ENCODE measurements at places on chromosomes 13 and 19.

GRCh38 chr13:99977334-99977911, 4.2 kb upstream of the ZIC2 start:
- no peak overlapping the region for H3K27ac ChIP-seq
- H3K36me3 ChIP-seq, result no peaks in the 10 kb centered on the region
- peaks cover 100% of the 10 kb centered on the region for H3K27me3 ChIP-seq
- peaks cover 22% of the 10 kb centered on the region for H3K4me1 ChIP-seq
- H3K4me3 ChIP-seq, result no peak overlapping the region
- DNase-seq, result no peak

DNA sequence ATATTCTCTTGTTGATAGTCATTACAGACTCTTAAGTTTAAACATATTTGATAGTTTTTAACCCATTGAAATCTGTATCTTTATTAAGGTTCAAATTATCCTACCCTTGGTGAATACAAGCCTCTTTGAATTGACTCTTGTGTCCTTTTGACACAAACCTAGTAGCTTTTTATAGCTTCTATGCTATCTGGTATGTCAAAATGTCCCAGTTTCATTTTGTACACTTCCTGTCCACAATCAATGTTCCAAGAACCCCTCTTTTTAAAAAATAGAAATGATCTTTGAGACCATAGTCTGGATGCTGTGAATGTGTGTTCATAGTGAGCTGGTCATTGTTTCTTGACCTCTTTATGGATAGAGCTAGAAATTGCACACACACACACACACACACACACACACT, 39.2 kb upstream of the FGF14 start:
- H3K4me3 ChIP-seq, result no peak overlapping the region
- no peaks in the 10 kb centered on the region for H3K4me1 ChIP-seq
- no peaks in the 10 kb centered on the region for H3K27me3 ChIP-seq
- no peaks in the 10 kb centered on the region for H3K36me3 ChIP-seq

DNA sequence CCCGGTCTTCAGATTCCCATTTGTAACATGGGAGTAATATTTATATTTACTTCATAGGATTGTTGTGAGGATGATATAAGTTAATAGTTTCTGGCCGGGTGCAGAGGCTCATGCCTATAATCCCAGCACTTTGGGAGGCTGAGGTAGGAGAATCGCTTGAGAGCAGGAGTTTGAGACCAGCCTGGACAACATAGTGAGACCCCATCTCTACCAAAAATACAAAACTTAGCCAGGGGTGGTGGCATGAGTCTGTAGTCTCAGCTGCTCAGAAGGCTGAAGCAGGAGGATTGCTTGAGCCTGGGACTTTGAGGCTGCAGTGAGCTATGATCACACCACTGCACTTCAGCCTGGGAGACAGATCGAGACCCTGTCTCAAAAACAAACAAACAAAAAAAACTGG, 11.2 kb downstream of the CATSPERG start:
- H3K4me1 ChIP-seq, result no peaks in the 10 kb centered on the region
- no peaks in the 10 kb centered on the region for H3K27me3 ChIP-seq
- no peak overlapping the region for H3K4me3 ChIP-seq
- DNase-seq, result no peak

DNA sequence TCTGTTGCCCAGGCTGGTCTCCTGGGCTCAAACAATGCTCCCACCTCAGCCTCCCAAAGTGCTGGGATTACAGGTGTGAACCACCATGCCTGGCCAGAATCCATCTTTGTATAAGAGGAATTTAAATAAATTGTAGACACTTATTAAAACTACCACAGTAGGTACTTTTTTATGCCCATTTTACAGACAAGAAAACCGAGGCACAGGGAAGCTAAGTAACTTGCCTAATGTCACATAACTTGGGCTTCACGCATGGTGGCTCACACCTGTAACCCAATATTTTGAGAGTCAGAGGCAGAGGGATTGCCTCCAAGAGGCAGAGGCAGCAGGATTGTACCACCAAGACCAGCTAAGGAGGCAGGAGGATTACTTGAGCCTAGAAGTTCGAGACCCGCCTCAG, 22.7 kb upstream of the CALM3 start:
- H3K27me3 ChIP-seq, result no peaks in the 10 kb centered on the region
- no peak overlapping the region for H3K27ac ChIP-seq
- no peak for DNase-seq
- H3K36me3 ChIP-seq, result no peaks in the 10 kb centered on the region

DNA sequence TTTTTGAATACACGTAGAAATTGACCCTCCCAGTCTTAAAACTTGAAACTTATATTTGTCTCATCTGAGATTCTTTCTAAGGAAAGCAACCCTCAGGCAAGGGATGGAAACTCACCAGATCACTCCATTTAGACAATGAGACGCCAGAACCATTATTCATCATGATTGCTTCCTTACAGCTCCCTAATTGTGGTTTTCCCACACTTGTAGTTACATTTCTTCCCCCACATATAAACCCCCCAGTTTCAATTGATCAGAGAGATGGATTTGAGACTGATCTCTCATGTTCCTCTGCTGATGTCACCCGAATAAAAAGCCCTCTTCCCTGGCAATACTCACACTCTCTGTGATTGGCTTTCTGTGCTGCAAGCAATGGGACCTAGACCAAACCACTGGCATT, 197.9 kb upstream of the STARD13 start:
- no peak overlapping the region for H3K27ac ChIP-seq
- H3K4me3 ChIP-seq, result no peak overlapping the region
- DNase-seq, result no peak
- no peaks in the 10 kb centered on the region for H3K27me3 ChIP-seq

DNA sequence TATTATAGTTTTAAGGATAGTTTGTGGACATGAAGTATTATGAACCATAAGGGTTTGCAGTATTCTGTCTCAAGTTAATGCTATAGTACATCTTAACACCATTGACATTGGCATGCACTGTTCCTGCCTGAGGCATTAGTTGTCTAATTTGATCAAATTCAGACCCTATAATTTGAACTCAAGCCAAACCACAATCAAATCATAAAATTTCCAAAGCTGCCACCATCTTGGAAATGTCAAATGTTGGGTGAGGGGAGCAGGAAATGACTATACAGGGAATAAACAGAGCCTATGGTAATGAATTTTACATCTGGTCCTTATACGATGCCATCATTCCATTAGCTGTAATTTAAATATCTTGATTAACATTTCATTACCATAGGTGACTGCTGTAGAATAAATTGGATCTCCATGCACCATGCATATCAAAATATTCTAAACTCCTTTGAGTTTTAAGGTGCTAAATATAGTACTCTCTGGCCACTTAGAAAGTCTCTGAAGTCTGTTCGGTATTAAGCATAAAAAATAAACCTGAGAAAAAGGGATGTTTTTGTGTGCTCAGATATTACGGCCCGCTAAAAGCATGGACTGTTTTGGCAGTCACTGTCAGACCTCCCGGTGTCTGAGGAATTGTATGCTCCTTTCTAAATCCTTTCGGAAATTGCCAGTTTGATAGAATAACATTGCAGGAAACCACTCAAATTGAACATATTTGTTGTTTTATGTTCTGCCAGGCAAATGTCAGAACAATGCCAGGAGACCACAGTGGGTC, 257.7 kb downstream of the SPRY2 start:
- peaks cover 19% of the 10 kb centered on the region for H3K4me1 ChIP-seq
- H3K27me3 ChIP-seq, result no peaks in the 10 kb centered on the region
- no peak overlapping the region for H3K4me3 ChIP-seq
- peak overlapping the region; percentile 20 for H3K27ac ChIP-seq
- DNase-seq, result no peak

DNA sequence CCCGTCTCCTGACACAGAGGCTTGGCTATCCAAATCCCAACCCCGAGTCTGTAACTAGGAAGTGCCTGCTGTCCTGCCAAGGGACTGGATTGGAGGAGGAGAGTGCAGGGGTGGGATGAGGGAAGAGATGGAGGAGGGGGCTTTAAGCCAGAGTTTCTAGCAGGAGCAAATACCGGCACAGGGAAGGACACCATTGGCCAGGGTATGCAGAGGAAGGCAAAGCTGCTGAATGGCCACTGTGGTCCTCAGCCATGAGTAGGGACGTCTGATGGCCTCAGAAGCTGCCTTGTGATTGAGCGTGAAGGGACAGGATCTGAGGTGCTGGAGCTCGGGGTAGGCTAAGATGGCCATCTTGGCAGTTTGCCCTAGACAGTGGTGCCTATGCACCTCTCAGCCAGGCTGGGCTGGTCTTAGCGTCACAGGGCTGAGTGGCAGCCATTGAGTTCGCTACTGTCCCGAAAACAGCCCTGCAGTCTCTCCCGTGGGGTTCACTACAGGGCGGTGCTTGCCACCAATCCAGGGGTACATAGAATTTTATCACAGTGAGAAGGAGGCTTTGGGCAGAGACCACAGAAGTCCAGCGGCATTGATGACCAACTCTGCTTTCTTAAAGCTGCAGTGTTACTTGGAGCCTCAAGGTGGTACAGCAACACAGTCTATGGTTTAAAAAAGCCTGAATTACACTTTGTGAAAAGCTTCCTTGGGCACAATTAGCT, 61.8 kb downstream of the AKAP11 start:
- no peaks in the 10 kb centered on the region for H3K4me1 ChIP-seq
- DNase-seq, result no peak
- H3K27me3 ChIP-seq, result no peaks in the 10 kb centered on the region

- no peak overlapping the region for H3K4me3 ChIP-seq
- no peak for DNase-seq
- peaks cover 8% of the 10 kb centered on the region for H3K4me1 ChIP-seq
- no peak overlapping the region for H3K27ac ChIP-seq
- H3K27me3 ChIP-seq, result no peaks in the 10 kb centered on the region
- H3K36me3 ChIP-seq, result no peaks in the 10 kb centered on the region
Observed at GRCh38 chr13:48167866-48168265, 65.1 kb upstream of the ITM2B start.

DNA sequence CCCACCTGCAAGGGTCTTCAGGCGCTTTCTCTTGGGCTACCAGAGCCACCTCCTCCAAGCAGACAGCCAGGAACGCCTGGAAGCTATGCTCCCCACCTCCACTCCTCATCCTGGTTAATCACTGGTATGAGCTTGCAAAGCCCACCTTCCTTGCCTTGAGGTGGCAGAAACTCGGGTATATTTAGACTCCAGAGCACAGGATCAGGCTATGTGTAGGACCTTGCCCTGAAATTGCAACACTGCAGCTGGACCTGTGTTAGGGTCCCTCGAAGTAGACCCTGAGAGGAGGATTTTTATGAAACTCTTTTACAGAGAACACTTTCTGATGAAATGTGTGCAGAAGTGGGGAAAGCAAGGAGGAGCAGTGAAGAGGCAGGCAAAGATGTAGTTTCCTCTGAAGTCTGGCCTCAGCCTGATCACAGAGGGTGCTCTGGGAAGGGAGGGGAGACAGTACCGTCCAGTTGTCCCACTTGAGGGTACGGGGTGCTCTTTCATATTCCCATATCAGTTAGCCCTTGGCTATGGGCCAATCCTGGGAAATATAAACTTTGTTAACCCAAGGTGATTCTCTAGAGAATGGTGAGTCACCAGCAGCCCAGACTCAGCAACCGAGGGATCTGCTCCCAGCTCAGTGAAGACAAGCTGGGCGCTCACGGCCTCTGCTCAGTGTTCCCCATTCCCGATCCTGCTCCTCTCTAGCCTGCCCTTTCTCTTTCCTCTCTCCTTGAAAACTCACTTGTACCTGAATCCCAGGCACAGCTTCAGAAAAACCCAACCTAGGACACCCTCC, 157.9 kb downstream of the UQCRFS1 start:
- no peaks in the 10 kb centered on the region for H3K36me3 ChIP-seq
- H3K4me1 ChIP-seq, result no peaks in the 10 kb centered on the region
- no peak overlapping the region for H3K4me3 ChIP-seq
- no peak overlapping the region for H3K27ac ChIP-seq

DNA sequence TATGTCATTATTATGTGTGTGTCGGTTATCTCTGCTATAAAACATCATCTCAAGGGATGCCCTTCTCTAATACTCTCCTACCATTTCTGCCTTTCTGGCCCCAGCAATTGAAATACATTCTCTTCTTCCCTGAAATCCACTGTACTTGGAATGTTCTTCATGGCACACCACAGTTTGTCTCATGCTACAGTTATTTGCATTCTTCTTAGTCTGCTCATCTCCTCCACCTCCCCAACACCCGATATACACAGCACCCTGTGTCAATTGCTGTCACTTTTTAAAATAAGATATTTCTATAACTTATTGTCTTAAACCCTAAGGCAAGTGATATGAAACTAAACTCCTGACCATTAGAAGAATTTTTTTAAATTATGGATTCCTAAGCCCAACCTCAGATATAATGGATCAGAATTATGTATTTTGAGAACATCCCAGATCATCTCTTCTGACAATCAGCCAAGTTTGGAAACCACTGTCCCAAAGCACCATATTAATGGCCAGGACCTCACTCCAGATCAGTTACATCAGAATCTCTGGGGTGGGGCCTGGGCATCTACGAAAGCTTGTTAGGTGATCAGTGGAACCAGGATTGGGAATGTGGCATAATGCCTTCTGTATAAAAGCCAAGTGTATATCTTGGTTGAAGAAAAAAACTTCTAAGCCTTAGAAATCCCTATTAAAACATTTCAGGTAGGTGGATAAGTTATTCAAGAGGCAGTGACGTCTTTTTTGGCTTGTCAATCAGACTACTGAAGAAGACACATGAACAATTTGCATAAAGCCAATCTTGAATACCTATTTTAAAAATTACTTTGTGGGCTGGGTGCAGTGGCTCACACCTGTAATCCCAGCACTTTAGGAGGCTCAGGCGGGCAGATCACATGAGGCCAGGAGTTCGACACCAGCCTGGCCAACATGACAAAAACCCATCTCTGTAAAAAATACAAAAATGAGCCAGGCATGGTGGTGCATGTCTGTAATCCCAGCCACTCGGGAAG, 30.0 kb upstream of the KBTBD7 start:
- H3K4me3 ChIP-seq, result no peak overlapping the region
- no peaks in the 10 kb centered on the region for H3K36me3 ChIP-seq
- H3K27me3 ChIP-seq, result no peaks in the 10 kb centered on the region
- no peak for DNase-seq
- no peak overlapping the region for H3K27ac ChIP-seq

- no peaks in the 10 kb centered on the region for H3K4me1 ChIP-seq
- no peak for DNase-seq
- H3K4me3 ChIP-seq, result no peak overlapping the region
- no peak overlapping the region for H3K27ac ChIP-seq
- no peaks in the 10 kb centered on the region for H3K36me3 ChIP-seq
Observed at GRCh38 chr13:87130423-87130822, 540.7 kb upstream of the SLITRK5 start.

Measured in heart right ventricle (tissue), 16 donors.